ENCODE measurements at places on chromosomes 16 and 17.

DNA sequence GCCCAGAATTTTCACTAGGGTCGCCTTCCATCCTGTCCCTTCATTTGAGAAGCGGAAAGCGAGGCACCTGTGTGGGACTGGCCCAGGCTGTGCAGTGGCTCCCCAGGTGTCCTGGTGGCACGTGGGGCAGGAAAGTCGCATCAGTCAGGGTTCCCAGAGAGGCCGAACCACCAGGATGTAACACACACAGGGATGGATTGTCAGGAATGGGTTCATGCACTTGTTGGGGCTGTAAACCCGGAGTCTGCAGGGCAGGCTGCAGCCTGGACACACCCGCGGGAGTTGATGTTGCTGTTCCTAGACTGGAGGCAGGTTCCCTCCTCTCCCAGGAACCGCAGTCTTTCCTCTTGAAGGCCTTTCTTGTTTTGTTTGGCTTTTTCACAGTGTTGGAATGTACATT, 30.7 kb upstream of the RPTOR start:
- no peak for DNase-seq

- peak; percentile 37 for DNase-seq
These were observed 30.7 kb upstream of the CDH5 start for GRCh38 chr16:66335704-66336329.

DNA sequence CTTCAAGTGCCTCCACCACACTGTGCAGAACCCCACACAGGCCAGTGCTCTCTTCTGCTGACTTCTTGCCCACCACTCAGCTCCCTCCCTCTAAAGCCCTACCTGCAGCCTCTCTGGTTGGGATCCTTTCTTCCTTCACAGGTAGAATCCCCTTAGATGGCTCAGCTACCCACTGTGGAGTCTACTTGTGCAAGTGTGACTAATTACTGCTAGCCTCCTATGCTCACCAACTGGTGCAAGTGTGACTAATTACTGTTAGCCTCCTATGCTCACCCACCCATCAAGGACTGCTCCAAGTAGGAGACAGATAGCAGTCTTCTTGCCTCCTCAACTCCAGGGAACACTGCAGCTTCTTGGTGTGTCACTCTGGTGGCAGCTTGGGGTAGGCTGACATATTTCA, 43.6 kb downstream of the TEX14 start:
- DNase-seq = no peak

- no peak for DNase-seq
These were observed 67.9 kb downstream of the TRIM37 start for GRCh38 chr17:59038734-59039133.

DNA sequence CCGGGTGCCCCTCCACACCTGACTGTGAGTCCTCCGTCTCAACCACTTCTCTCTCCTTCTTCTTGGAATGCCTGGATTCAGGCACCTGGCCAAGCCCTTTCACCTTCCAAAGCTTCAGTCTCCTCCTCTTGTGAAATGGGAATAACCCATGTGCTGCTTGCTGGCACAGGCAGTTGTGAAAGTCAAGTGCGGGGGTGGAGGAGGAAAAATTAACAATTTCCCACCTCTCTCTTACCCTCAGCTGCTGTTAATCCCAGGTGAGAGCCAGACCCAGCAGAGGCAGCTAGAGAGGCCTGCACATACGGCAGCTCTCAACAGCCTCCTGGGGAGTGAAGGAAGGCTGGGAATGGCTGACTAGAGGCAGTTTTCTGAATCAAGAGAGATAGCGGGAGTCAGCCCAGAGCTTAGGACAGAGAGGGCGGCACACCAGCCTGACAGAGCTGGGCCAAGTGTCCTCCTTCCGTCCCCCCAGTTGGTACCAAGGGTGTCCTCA, 77.9 kb upstream of the LGALS9 start:
- DNase-seq = no peak

DNA sequence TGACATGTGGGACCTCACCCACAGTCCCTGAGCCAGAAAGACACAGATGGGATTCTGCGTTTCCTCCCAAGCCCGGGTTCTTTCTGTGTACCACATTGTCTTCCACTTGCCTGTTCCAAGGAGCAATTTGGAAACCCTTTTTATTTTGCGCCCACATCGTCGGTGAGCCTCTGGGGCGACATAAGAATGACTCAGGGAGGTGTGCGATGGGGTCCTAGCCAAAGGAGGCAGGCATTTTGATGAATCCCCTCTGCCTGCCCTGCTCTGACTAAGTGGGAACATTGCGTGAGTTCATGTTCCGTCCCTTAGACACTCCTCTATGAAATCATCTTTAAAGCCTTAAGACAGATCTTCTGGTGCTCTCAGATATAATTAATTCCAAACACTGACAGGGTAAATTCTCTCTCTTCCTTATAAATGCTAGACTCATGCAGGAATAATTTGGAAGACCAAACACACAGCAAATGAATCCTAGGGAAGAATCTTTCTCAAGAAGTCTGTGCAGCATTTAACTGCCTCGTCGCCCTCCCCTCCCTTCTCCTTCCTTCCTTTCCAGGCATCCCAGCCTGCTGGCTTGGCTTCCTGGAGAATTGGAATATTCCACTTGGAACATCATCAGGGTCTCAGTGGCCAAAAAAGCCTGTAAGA, 52.7 kb upstream of the FOXF1 start:
- DNase-seq = no peak

- no peak for DNase-seq
These were observed 33.8 kb upstream of the PHLPP2 start for GRCh38 chr16:71758293-71758760.

DNA sequence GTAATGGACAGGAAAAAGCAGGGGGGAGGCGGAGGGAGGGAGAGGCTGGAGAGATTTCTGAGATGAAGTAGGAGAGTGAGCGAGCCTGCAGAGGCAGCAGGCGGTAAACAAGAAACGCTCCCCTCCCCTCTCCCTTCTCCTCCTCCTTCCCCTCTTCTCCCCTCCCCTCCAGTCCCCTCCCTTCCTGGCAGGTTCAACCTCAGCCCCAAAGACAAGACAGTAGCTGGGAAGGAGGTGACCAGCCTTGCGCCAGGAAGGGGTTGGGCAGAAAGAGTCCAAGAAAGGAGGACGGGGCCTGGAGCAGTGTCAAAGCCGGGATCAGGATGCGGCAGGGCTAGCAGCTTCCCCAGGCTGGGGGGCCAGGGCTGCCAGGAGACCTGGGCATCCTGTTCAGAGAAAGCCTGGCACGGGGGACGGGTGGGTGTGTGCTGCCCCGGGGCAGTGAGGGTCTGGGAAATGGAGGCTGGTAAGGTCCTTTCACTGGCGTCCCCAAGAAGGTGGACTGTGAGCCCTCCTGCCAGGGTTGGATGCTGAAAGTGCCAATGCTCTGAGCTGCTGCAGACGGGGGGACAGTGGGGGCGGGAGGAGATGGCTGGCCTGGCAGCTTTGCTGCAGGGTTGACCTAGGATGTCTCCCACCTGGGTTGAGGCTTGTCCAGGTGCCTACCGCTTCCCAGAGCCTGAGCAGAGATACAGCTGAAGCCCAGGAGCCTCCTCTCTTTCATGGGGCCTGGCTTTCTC, 261.6 kb upstream of the TNRC6C start:
- DNase-seq = no peak

DNA sequence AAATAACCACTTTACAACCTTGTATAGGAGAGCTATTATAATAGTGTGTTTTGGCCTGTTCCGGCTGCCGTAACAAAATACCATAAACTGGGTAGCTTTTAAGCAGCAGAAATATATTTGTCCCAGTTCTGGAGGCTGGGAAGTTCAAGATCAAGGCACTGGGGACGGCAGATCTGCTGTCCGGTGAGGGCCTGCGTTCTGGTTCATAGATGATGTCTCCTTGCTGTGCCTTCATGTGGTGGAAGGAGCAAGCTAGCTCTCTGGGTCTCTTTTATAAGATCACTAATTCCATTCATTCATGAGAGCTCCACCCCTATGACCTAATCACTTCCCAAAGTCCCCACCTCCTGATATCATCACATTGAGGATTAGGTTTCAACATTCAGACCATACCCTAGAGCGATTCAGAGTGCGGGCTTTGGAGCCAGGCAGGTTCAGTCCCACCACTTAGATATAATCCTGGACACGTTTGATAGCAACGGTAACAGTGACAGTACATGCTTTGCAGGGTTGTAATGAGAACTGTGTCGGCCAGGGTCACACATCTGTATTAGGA, 76.2 kb upstream of the ZFHX3 start:
- DNase-seq = no peak

GRCh38 chr16:8849411-8850011, 19.3 kb downstream of the CARHSP1 start:
- DNase-seq = no peak

GRCh38 chr16:64278196-64278595, 843.7 kb downstream of the CDH11 start:
- no peak for DNase-seq

GRCh38 chr16:1770328-1771187, 785 bp downstream of the NME3 start:
- DNase-seq = no peak

DNA sequence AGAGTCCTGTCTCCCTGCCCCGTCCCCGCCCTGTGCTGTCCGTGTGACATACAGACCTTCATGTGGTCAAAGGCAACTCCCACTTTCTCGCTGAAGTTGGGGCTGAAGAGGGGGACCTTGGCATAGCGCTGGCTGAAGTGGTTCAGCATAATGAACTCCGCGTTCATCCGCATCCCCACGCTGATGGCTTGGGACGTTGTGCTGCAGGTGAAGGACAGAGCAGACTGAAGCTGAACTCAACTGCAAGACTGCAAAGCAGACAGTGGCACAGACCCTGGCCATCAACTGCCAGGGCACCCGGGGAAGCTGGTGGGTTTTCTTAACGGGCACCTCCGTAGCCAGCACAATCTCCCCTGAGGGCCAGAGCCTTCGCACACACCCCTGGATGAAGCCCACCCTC, 24.2 kb downstream of the ELAC2 start:
- no peak for DNase-seq

DNA sequence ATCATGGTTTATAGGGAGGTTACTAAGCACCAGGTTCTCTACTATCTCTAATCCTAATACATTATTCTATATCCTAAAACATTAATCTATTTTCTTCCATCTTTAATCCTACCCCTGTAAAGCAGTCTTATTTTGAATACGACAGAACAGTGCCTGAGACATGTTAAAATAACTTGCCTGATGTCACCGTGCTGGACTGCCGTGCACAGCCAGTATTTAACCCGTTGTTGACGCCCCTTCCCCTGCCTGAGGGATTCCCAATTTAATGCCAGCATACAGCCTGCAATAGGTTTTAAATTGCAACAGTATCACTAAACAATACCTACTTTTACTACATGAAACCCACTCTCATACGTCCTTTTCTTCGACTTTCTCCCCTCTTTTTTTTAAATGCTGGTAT, 133.3 kb downstream of the PARN start:
- no peak for DNase-seq

DNA sequence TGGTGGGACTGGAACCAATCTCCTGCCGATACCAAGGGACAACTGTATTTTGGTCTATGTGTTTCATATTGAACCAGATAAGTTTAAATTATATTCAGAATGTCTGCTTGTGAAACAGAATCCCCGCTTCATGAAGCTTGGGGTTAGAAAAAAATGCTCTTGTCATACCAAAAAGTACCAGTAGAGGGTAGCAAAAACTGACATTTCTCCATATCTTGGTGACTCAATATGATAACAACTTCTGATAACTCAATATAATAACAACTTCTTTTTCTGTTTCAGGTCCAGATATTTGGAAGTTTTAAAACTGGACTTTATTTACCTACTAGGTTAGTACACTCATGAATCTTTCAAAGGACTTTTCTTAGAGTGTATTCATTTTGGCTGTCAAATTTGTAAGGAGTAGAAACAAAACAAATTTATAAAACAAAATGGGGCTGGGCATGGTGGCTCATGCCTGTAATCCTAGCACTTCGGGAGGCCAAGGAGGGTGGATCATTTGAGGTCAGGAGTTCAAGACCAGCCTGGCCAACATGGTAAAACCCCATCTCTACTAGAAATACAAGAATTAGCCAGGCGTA, 52.3 kb upstream of the ADCY7 start:
- no peak for DNase-seq

GRCh38 chr17:46888727-46889126, 34.2 kb upstream of the GOSR2 start:
- no peak for DNase-seq

- DNase-seq = peak; percentile 85
These were observed 341.7 kb downstream of the C16orf95 start for GRCh38 chr16:86975445-86975844.

GRCh38 chr16:83705856-83706255, 101.9 kb upstream of the HSBP1 start:
- no peak for DNase-seq

- DNase-seq = no peak
These were observed 11.1 kb downstream of the HS3ST3B1 start for GRCh38 chr17:14311981-14312380.

- no peak for DNase-seq
These were observed 121.4 kb downstream of the ZNF778 start for GRCh38 chr16:89338863-89339262.

DNA sequence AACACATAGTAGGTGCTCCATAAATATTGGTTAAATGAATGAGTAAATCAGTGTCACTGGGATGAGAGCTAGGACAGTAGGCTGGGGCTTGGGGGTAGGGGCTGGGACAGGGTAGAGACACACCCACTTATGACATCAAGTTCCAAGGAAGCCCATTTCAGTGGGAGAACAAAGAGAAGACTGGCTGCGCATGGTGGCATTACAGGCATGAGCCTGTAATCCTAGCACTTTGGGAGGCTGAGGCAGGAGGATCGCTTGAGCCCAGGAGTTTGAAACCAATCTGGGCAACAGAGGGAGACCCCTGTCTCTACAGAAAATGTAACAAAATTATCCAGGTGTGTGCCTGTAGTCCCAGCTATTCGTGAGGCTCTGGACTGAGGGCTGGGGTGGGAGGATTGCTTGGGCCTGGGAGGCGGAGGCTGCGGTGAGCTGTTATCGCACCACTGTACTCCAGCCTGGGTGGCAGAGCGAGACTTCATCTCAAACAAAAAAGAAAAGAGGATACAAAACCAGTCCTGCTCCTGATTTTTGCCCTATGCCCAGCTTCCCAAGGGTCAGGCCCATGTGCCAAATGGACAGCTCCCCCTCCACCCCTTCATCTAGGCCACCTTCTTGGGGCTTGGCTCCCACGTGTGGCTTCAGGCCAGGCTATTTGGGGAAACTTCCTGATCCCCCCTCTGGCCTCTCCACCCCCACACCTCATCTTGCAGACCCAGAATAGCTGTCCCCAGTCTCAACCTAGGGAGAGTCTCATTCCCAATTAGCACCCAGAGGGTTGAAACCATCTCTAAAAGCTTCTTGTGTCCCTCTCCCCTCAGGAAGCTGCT, 7.1 kb downstream of the ZNF385C start:
- no peak for DNase-seq

DNA sequence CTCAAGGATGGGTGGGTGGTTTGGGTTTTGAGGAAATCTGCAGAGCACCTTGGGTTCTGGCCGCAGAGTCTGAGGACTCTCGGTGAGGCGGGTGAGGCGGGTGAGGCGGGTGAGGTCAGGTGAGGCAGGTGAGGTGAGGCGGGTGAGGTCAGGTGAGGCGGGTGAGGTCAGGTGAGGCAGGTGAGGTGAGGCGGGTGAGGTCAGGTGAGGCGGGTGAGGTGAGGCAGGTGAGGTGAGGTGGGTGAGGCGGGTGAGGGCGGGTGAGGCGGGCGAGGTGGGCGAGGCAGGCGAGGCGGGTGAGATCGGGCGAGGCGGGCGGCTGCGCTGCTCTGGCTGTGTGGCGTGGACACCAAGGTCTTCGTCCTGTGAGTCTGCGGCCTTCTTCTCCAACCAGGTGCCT, 24.1 kb upstream of the RPL13 start:
- no peak for DNase-seq
